ENCODE measurements at places on chromosomes 5 and 9.

DNA sequence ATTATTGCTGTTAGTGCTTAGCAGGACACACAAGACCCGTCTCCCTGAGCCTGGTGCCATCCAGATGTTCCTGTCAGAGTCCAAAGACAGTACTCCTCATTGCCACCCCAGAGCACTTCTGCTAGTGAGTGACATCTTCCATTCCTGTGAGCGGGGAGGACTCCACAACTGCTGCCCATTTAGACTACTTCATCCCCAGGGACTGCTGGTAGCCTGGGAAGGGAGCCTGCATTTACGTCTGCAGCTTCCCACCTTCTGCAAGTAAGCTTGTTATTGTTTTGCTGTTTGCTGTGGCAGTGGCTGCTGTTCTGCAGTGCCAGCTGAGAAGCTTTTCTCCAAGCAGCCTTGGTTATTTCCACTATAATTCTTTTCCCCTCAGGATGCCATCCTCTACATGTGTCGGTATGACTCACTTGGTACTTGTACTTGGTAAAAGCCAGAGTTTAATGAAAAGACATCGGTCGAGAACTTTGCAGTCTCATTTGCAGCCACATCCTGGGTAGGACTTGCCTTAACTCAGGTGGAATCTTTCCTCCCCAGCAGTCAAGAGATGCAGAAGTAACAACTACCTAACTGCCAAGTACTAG lies 10.6 kb upstream of the MAP1B start:
- no peak for DNase-seq

- DNase-seq, result no peak
Measured at GRCh38 chr9:98057138-98057799, 737 bp downstream of the NANS start.

- DNase-seq, result no peak
Measured at GRCh38 chr9:42396318-42396717, 212.9 kb downstream of the SPATA31A6 start.

DNA sequence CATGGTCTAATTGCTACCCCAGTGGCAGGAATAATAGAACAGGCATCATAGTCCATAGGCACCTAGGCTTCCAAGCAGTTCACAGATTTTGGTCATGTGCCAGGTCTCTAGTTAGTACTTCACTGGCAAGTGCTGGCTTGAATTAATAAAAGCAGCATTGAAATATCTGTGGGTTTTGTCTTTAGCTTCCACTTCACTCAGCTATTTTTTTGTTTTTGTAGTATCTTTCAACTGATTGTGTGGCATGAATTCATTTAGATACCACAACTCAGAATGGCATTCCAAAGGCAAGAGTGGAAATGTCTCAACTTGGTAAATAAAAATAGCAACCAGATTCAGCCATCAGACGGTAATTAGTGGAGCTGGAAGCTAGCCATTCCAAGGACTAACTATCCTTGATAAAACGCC lies 27.9 kb upstream of the ITGA2 start:
- no peak for DNase-seq

DNA sequence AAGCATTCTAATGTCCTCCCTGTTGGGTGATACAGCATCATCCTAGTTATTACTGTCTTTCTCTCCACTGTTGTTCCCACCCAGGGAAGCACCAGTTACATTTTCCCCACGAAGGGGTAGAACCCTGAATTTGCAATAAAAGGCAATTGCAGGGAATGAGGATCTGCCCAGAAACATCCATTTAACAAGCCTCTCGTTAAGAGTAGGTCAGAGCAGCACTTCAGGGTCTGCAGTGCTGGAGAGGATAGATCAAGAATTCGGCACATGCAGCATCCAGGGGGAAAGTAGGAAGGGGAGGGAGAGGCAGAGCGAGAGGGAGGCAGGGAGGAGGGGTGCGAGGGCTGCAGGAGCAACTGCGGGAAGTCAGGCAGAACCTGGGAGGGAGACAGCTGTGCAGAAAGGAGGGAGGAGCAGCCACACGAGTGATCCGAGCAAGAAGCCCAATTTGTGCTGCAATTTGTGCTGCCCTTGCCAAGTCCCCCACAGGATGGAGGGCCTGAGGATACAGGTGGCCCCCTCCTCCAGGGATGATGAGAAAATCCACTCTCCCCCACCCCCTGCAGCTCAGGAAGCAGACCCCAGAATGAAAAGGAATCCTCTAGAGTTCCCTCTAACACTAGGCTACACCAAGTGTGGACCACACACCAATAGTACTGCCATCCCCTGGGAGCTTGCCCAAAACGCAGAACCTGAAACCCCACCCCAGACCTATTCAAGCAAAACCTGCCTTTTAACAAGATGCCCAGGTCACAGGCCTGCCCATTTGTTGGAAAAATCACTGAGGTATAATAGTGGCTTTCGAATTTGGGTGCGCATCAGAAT lies 62.2 kb downstream of the EPB41L4B start:
- no peak for DNase-seq

DNA sequence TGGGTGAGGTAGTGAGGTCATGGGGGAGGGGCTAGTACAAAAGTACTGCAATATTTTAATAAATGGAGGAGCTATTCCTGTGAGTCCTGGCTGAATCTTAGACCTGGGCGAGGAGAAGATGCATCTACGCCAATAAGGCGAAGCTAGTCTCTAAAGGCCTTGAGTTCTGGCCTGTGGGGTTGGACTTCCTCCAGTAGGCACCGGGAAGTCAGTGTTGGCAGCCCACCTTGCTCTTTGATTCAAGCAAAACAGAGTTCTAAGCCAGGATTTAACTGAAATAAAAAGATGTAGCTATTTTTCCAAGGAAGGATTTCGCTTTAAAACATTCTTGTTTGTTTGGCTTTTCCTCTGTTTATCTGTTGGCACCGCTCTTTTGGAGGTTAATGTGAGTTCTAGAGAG lies 244.6 kb downstream of the KIF4B start:
- DNase-seq, result no peak

GRCh38 chr9:86545090-86545489 lies 190.9 kb upstream of the TUT7 start:
- DNase-seq, result no peak

DNA sequence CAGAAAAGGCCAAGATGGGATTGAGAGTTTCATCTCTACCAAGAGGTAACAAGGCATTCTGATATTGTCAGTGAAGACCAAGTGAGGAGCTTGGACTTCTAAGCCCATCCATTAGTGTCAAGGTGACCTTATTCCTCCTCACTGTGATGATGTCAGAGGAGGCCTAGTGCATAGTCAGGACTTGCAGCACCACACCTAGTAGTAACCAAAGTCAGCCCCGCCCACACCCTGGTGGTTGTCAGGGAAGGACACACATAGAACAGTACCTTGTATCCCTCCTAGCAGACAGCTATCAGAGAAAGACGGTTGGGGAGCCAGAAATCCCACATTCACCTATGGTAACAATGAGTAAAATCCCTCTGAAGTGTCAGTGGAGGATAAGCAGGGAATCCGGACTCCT lies 111.7 kb downstream of the AP3B1 start:
- no peak for DNase-seq

- no peak for DNase-seq
Measured at GRCh38 chr5:90112033-90112692, 297.4 kb downstream of the CETN3 start.

GRCh38 chr5:136033848-136034247 lies 5.1 kb downstream of the TGFBI start:
- DNase-seq, result no peak

- DNase-seq, result no peak
Measured at GRCh38 chr9:36298566-36298965, 40.3 kb upstream of the GNE start.

GRCh38 chr5:13814301-13814700 lies 130.2 kb downstream of the DNAH5 start:
- no peak for DNase-seq

DNA sequence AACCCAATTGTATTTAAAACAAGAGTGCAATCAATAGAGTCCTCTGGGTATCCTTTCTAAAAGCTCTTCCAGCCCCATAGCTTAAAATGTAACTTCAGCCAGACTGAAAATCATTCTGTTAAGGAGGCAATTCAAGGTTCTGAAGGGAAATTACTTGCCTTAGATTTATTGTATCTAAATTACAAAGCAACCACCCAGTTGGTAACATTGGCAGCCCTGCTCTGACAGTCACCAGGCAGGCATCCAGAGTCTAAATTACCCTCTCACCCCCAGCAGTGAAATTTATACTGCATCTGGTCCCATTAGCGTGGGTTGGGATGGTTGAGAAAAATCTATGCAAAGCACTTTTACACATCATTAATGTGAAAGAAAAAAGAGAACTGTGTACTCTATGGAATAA lies 514.7 kb downstream of the MTRR start:
- no peak for DNase-seq

DNA sequence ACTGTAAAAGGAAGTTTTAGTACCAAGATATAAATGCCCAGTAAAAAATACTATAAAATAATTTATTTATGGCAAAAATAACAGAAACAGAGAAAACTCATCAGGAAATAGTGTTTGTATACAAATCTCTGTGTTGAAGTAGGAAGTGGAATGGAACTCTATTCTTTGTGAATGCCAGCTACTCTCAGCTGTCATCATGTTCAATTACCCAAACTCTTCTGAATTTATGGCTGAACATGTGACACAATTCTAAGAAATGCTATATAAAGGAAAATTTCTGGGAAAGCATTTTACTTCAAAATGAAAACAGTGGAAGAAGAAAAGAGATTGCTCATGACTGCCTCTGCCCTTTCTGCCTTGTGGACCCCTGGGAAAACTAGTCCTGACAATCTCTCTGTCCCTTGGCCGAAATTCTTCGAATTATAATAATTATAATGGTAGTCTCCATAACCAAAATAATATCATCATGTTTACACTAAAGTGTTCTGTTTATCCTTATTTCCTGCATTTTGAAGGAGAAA lies 522.3 kb upstream of the ST8SIA4 start:
- DNase-seq, result no peak

DNA sequence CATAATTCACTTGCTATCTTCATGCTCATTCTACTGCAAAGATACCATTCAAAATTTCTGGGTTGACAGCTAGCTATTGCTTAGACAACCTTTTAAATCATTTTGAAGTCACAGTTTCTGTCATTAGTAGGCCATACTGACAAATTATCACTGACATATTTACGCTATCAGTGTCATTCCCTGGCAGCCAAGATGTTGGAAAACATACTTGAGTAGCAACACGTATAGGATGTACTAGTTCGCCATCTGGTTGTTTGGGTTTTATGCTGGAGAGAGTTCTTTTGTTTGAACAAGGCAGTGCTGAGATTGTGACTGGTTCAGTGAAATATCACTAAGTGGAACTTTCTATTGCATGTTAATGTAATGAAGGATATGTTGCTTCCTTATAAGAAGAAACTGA lies 621.9 kb downstream of the DTWD2 start:
- DNase-seq, result no peak

- DNase-seq, result no peak
Measured at GRCh38 chr5:99973779-99974178, 561.4 kb upstream of the FAM174A start.

DNA sequence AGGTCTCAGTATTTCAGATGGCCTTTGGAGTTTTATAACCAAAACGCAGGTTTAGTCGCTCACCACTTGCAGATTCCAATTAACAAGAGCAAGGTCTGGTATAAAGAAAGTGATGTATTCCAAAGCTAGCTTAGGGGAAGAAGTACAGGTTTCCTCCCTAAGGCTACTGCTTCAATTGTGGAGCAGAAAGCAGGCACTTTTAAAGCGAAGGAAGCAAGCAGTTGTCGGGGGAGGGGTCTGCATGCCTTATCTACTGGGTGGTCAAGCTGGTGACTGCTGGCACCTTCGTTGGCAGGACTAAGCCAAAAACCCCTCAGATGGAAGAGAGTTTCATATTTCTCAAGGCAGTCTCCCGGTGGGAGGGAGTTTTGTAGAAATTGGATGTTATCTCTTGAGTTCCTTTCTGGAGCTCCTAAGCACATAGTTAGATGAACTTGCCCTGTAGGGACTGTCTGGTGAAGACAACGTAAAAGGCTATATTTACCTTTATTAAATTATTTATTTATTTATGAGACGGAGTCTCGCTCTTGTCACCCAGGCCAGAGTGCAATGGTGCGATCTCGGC lies 1.6 kb upstream of the TMEM245 start:
- no peak for DNase-seq

GRCh38 chr9:133943781-133944745 lies 48.1 kb downstream of the VAV2 start:
- DNase-seq, result no peak

- DNase-seq, result no peak
Measured at GRCh38 chr9:34599546-34599945, 10.0 kb upstream of the CNTFR start.

DNA sequence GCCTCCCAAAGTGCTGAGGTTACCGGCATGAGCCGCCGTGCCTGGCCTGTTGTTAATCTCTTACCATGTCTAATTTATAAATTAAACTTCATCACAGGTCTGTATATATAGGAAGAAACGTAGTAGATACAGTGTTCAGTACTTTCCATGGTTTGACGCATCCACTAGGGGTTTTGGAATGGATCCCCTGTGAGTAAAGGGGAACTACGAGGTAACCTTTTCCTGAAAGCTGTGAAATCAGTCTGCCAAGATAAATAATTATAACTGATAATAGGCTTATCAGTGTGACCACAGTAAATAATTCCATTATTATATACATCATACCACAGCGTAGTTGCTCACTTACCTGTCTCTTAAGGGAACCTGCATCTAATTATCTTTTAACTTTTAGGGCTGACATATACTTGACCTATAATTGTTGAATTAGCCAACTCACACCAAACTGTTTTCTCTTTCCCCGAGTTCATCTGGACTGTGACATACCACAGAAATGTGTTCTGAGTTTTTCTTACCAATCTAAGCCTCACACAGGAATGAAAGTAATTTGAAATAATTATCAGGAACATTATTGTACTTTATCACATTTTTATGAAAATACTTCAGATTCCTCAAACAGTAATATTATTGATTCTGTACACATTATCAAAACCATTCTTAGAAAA lies 42.9 kb downstream of the DAPK1 start:
- DNase-seq, result no peak

- DNase-seq, result peak; percentile 81
Measured at GRCh38 chr9:116572095-116572748, 114.9 kb upstream of the TRIM32 start.

- DNase-seq, result no peak
Measured at GRCh38 chr5:10985721-10986110, 224.7 kb upstream of the DAP start.

GRCh38 chr5:144042156-144042555 lies 128.3 kb downstream of the YIPF5 start:
- no peak for DNase-seq

- DNase-seq, result no peak
Measured at GRCh38 chr5:23405316-23406068, 101.9 kb upstream of the PRDM9 start.

GRCh38 chr5:1420211-1421195 lies 24.7 kb downstream of the SLC6A3 start:
- DNase-seq, result no peak

- peak; percentile 48 for DNase-seq
Measured at GRCh38 chr5:61933787-61934626, 372.0 kb upstream of the KIF2A start.

DNA sequence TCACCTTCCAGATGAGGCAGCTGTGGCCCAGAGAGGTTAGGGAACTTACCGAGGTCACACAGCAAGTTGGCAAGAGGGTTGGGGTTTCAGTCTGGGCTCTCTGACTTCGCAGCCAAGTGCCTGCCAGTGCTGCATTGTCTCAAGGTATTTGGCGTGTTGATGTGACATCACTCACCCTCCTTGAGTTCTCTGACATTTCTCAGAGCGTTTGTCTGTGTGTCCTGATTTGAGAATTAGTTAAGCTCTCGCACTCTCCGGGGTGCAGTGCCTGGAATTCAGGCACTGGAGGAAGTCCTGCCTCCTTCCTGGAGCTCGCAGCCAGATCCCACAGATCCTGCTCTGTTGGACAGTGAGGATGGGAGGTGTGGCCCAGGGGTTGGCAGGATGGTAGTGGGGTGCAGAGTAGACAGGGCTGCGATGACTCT lies 25.7 kb downstream of the WWC1 start:
- DNase-seq, result no peak
